ENCODE measurements at places on chromosomes 6 and 20. TPM values are rescaled to one million over a fixed set of nuclear protein-coding genes. Genes with fewer than 3 reads are reported as not detected.

DNA sequence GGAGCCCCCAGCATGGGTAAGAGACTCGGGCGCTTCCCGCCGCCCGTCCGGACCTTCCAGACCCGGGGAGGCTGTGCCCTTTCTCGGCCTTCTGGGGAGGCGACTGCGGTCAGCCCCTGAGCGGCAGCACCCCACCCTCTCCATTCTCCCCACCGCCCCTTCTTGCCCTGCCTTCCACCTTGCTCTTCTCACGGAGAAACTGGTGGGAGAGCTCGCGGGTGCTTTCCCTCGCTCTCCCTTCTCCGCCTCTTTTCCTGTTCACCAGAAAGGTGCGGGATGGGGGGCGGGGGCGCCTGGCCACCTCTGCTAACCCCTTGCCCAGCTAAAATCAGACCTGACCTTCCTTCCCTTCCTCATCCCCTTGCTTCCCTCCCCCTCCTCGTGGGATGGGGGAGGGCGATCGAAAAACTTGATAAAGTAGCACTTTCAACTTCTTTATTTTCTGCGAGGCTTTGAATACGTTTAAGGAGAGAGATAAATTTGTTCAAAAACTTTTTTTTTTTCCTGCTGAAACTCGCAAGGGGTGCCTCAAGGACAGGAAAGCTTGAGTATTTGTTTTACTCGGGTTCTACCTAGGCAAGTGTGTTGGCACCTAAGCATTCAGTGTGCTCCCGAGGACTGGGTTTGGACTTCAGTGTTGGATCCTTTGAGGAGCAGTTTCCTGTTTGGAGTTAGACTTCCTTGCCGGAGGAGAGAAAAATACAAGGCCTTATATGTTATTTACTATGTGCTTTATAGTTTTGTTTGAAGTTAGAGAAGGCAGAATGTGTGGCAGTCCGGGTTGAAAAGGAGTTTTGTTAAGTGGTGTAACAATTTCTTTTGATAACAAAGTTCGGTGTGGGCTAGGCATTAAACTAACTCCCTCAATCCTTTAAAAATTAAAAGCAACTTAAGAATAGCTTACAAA, 897 bp downstream of the CD2AP start:
- DNase-seq: peak; percentile 75
- peak overlapping the region; percentile 97 for H3K4me3 ChIP-seq
- no peaks in the 10 kb centered on the region for H3K36me3 ChIP-seq
- H3K27me3 ChIP-seq: no peaks in the 10 kb centered on the region
- H3K27ac ChIP-seq: peak overlapping the region; percentile 99
- peaks cover 52% of the 10 kb centered on the region for H3K4me1 ChIP-seq

Gene ECHDC1
- total RNA-seq: 23.9 TPM

Gene TFEB
- total RNA-seq: 21.6 TPM

GRCh38 chr20:15415908-15416307, 1078.5 kb upstream of the FLRT3 start:
- H3K4me3 ChIP-seq: no peak overlapping the region
- H3K27ac ChIP-seq: no peak overlapping the region
- H3K4me1 ChIP-seq: no peaks in the 10 kb centered on the region
- H3K36me3 ChIP-seq: no peaks in the 10 kb centered on the region
- no peak for DNase-seq

- H3K36me3 ChIP-seq: no peaks in the 10 kb centered on the region
- no peak overlapping the region for H3K4me3 ChIP-seq
- no peak for DNase-seq
- H3K27me3 ChIP-seq: no peaks in the 10 kb centered on the region
- H3K4me1 ChIP-seq: no peaks in the 10 kb centered on the region
Observed at GRCh38 chr6:141370438-141370837, 762.3 kb upstream of the GJE1 start.

DNA sequence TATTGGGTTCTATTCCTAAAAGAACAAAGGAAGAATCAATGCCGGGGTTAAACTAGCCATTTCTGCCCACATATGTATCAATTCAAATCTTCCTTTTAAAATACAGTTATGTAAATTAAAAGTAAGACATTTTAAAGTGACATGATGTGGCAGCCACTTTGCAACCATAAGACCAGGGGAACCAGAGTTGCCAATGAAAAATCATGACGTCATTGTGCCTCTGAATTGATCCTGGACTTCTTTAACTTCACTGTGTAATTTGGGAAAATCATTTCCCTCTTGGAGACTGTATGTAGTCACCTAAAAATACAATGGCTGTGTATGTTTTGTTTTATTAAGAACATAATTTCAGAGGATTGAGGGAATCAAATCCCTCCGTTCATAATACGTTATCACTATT, 42.2 kb downstream of the SLC13A3 start:
- H3K4me1 ChIP-seq: no peaks in the 10 kb centered on the region
- no peaks in the 10 kb centered on the region for H3K27me3 ChIP-seq
- no peak for DNase-seq
- H3K36me3 ChIP-seq: no peaks in the 10 kb centered on the region
- H3K27ac ChIP-seq: no peak overlapping the region
- H3K4me3 ChIP-seq: no peak overlapping the region

Gene CST2
- 2.2 TPM for total RNA-seq

Gene TGM3
- 56.5 TPM for total RNA-seq

GRCh38 chr6:186340-186965, 105.8 kb upstream of the DUSP22 start:
- H3K27ac ChIP-seq: no peak overlapping the region
- H3K4me3 ChIP-seq: no peak overlapping the region
- no peaks in the 10 kb centered on the region for H3K36me3 ChIP-seq

- no peak overlapping the region for H3K4me3 ChIP-seq
- H3K36me3 ChIP-seq: peaks cover 18% of the 10 kb centered on the region
- peaks cover 55% of the 10 kb centered on the region for H3K4me1 ChIP-seq
Observed at GRCh38 chr6:138089325-138089724, 17.9 kb downstream of the PERP start.

- no peaks in the 10 kb centered on the region for H3K4me1 ChIP-seq
- no peak overlapping the region for H3K27ac ChIP-seq
- no peaks in the 10 kb centered on the region for H3K27me3 ChIP-seq
- no peak for DNase-seq
Observed at GRCh38 chr20:8757146-8757545, 311.7 kb upstream of the PLCB4 start.

Gene GMEB2
- total RNA-seq: 15.5 TPM

DNA sequence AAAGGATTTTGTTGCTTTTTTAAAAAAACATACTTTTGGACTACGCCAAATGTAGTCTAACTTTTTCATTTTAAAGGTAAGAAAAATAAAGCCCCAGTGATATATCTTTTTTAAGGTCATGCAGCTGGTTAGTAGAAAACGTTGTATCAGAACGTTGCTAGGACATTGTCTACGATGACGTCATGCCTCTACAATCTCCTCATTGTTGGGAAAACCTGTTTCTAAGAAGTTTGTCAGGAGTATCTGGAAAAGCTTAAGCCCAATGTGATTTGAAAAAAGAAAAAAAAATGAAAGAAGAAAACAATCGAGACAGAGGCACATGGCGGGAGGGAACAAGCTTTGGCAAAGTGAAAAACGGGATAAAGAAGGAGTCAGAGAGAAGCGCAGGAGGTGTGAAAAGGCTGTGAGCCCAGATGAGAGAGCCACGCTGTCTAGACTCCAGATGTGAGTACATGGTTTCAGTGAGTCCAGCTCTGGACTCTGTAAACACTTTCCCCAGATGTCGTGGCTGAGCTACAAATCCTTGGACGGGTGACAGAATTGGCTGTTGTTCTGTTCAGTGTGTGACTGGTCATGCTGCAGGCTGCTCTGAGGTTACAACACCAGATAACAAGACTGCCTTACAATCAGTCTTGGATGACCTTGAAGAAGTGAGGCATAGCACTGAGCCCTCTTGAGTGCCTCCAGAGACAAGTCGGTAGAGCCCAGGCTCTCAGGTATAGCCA, 656.7 kb upstream of the ID4 start:
- peak; percentile 88 for DNase-seq
- H3K27me3 ChIP-seq: no peaks in the 10 kb centered on the region
- no peaks in the 10 kb centered on the region for H3K4me1 ChIP-seq
- H3K36me3 ChIP-seq: no peaks in the 10 kb centered on the region

Gene DEFB119
- total RNA-seq: not detected

DNA sequence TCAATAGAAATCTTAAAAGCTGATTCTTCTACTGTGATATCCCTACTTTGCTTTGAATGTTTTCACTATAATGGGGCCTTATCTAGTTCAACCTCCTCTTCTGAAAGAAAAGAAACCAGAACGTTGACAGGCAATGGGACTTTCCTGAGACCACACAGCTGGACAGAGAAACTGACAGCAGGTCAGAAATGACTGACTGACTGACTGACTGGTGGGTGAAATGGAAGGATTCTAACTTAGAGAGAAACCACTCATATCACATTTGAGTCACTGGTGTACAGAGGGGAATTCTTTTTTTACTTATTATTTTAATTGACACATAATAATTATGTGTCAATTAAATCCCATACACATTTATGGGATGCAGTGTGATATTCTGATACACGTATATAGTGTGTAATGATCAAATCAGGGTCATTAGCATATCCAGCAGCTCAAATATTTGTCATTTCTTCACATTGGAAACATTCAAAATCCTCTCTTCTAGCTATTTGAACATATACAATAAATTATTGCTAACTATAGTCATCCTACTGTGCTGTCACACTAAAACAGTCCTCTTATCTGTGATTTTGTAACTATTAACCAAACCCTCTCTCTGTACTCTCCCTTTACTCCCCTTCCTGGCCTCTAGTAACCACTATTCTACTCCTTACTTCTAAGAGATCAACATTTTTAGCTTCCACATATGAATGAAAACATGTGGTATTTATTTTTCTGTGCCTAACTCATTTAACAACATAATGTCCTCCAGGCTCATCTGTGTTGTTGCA, 64.8 kb upstream of the NRSN1 start:
- H3K4me3 ChIP-seq: no peak overlapping the region
- no peaks in the 10 kb centered on the region for H3K4me1 ChIP-seq
- no peaks in the 10 kb centered on the region for H3K36me3 ChIP-seq

Gene GPLD1
- 55.3 TPM for total RNA-seq

DNA sequence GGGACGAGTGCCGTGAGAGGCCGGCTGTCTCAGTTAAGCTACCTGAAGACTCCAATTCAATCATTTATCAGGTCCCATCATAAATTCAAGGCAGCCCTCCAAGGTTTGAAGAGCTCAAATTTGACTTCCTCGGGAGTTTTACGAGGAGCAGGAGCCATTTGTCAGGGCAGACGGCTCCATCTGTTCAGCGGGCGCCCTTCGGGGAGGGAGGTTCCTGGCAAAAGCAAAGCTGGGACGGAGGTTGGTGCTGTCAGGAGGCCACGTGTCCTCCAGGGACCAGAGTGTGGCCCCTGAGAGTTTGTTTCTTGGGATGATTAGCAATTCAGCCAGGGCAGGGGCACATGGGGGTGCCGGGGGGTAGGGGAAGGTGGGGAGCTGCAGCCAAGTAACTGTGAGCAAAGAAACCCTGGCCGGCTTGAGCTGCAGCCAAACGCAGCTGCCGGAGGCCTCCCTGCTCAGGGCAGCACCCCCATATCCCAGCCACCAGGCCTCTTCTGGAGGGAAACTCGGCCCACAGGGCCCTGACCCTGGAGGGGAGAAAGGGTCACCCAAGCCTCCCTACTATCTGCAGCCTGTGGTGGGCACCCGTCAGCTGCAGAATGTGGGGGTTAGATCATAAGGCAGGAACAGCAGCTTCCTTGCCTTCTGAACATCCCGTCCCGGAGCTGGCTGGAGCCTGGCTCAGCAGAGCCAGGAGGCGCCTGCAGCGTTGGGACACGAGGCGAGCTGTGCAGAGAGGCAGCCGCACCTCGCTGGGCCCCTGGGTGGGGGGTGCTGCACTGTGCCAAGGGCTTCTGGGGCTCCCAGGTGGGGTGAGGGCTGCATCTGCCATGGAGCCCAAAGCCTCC, 63.6 kb upstream of the GATA5 start:
- H3K4me3 ChIP-seq: no peak overlapping the region
- H3K4me1 ChIP-seq: peaks cover 9% of the 10 kb centered on the region
- peaks cover 80% of the 10 kb centered on the region for H3K27me3 ChIP-seq
- DNase-seq: no peak

Gene MAS1
- not detected for total RNA-seq

Gene PNPLA1
- total RNA-seq: 28.9 TPM

DNA sequence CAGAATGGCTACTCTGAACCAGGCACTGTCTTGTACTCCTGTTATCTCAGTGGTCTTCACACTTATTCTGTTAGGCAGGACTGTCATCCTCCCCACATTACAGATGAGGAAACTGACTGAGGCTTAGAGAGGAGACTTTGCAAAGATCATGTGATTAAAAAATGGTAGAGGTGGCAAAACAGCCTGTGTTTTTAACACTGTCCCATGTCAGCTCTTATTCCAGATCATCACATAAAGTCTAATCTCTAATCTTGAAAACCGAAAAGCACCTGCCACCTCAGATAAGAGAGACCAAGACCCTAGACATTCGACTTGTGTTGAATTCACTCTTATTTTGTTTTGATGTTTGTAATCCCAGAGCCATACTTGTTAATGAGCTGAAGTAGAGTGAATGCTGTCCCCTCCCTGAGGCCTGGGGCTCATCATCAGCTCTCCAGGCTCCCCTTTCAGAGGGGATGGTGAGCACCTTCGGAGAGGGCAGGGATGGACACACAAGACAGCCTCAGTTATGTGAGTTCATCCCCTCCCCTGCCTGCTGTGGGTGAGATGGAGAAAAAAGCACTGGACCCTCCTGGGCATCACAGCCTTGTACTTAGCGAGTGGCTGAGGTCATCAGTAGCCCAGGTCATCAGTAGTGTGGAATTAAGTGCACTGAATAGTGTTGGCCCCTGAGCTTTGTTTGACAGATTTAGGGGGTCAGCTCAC, 30.6 kb downstream of the MTHFD1L start:
- H3K4me3 ChIP-seq: no peak overlapping the region
- peak; percentile 35 for DNase-seq
- H3K36me3 ChIP-seq: no peaks in the 10 kb centered on the region
- no peaks in the 10 kb centered on the region for H3K27me3 ChIP-seq

Gene HLA-DMA
- 28.5 TPM for total RNA-seq

DNA sequence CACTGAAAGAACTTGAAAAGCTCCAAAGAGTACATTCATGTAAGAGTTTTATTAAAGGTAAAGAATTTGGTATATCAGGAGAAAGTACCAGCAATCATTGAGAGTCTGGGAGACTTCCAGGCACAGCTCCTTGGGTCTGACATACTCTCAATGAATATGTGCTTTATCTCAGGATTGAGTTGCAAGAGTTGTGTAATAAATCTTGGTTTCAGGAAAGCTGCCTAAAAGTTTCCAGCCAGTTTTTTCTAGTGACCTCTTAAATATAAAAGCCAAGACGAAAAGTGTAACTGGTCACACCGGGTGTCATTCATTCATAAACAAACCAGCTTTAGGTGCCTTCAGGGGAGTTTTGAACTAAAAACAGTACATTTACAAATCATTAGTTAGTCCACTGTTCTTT, 21.6 kb upstream of the GJA1 start:
- H3K36me3 ChIP-seq: no peaks in the 10 kb centered on the region
- H3K4me3 ChIP-seq: no peak overlapping the region
- H3K27ac ChIP-seq: no peak overlapping the region
- H3K27me3 ChIP-seq: no peaks in the 10 kb centered on the region
- H3K4me1 ChIP-seq: no peaks in the 10 kb centered on the region

GRCh38 chr20:19976595-19977372, 40.4 kb upstream of the NAA20 start:
- peak overlapping the region; percentile 91 for H3K27ac ChIP-seq
- no peaks in the 10 kb centered on the region for H3K36me3 ChIP-seq
- peaks cover 76% of the 10 kb centered on the region for H3K4me1 ChIP-seq
- H3K27me3 ChIP-seq: no peaks in the 10 kb centered on the region

GRCh38 chr6:129342243-129342642, 367.7 kb downstream of the ARHGAP18 start:
- no peaks in the 10 kb centered on the region for H3K27me3 ChIP-seq
- H3K36me3 ChIP-seq: no peaks in the 10 kb centered on the region
- H3K27ac ChIP-seq: peak overlapping the region; percentile 39
- no peak for DNase-seq
- H3K4me1 ChIP-seq: peaks cover 3% of the 10 kb centered on the region

Data from suprapubic skin (tissue), 4 donors.